ENCODE measurements at places on chromosomes 16 and 17.

DNA sequence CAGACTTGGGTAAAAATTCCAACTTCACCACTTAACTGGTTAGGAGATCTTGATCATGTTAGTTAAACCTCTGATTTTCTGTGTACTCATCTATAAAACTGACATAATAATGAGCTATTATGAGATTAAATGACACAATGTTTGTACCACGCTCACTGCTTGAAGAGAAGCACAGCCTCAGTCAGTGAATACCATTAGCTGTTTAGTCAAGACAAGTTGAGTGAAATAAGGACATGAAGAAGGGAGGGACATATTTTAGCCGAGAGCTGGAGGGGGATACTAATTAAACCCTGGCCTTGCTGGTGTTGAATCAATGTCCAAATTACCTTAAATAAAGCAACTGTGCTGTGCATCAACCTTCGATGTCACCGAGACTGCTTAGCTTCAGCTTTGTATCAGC is 105.1 kb upstream of the TOX3 start:
- DNase-seq = no peak

- no peak for DNase-seq
Measured at GRCh38 chr17:46793541-46793940, 25.0 kb downstream of the WNT3 start.

DNA sequence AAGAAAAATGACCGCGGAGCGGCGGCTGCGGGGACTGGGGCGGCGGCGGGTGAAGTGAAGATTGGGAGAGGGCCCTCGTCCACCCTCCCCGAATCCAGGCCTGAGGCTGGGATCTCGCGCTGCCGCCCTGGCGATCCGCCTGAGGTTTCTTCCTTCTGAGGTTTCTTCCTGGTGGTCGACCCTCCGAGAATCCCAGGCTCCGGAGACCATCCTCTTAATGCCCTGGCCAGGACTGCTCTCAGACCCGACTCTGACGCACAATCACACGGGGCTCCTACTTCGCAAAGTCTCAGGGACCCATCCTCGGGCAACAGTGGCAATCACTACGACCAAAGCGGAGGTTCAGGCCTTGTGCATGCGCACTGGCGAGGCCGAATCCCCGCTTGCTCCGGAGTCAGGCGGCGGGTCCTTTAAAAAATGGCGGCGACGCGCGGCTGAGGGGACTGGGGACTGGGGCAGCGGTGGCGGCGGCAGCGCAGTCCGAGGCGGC is 18.0 kb upstream of the KCNJ18 start:
- DNase-seq = no peak

DNA sequence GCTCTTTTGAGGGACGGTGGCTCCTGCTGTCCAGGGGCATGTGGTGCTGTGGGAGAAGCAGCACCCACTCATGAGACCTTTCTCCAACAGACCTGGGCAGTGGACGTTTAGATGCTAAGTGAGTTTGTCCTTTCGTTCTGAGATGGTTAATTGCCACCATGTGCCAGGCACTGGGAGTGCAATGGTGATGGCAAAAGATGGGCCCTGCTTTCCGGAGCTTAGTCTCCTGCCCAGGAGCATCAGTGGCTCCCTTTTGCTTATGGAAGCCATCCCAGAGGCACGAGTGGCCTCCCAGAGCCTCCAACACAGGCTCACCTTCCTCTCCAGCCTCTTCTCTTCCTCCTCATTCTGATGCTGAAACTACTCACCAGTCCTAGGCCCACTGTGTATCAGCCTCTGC is 28.4 kb downstream of the CASKIN2 start:
- DNase-seq = no peak

GRCh38 chr16:73265935-73266334 is 218.0 kb upstream of the ZFHX3 start:
- no peak for DNase-seq

GRCh38 chr16:20401475-20402016 is 3.0 kb downstream of the PDILT start:
- no peak for DNase-seq

- no peak for DNase-seq
Measured at GRCh38 chr16:4362476-4363135, 9.0 kb upstream of the VASN start.

- no peak for DNase-seq
Measured at GRCh38 chr17:39946551-39947330, 16.1 kb upstream of the GSDMA start.

DNA sequence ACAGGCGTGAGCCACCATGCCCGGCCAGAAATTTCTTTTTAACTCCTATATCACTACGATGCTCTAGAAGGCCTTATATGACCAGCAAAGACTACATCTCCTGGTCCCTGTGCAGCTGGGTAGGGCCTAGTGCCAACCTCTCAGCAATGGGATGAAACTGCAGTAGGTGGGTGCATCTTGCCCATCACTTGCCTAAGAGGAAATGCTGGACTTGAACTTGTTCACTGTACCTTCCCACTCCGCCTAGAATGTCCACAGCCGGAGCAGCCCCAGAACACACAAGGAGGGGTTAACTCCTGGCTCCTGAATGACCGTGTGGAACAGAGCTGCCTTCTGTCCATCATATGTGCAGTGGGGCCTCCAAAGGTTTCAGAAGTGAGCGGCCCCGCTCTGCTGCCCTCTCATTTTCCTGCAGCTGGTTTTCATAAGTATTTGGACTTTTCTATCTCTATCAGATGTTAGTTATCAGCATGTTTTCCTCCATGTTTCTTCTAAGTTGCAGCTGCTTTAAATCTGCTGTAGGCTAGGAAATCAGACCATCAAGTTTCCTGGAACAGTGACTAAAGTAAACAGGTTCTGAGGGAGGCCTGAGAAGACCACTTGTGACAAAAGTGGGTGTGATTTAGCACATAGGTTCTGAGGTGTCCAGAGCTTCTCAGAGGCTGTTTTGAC is 52.5 kb downstream of the WSB1 start:
- no peak for DNase-seq

DNA sequence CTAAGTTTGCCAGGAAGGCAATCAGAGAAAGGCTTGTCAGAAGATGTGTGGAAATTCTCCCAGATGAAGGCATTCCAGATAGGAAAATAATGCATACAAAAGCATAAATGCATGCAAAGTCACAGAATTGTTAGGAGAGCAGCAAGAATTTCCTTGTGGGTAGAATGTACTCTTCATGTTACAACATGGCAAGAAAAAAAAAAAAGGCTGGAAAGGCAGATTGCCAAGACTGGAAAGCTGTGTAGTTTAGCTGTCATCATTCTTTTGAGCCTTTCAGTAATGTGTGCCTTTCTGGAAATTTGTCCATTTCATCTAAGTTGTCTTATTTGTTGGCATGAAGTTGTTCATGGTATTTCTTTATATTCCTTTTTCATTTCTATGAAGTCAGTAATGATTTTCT is 71.0 kb upstream of the EFCAB3 start:
- no peak for DNase-seq

DNA sequence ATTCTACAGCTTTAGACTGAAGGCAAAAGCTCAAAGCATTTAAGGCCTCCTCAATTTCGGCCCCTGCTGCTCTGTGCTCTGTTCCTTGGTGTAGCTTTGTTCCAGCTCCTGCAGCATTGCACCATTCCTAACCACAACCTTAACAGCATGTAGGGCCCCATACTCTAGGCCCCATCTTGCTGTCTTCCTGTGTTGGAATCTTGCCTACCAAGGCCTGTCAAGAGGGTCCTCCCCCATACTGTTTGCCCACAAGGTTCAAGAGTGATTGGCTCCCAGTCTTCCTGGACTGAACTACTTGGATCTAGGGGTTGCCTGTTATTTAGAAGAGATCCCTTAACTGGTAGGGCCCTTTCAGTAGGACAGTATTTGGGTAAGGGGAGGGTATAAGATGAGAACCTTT is 26.8 kb downstream of the TRPV2 start:
- DNase-seq = no peak

- DNase-seq = no peak
Measured at GRCh38 chr17:70288540-70289290, 119.4 kb downstream of the KCNJ2 start.

DNA sequence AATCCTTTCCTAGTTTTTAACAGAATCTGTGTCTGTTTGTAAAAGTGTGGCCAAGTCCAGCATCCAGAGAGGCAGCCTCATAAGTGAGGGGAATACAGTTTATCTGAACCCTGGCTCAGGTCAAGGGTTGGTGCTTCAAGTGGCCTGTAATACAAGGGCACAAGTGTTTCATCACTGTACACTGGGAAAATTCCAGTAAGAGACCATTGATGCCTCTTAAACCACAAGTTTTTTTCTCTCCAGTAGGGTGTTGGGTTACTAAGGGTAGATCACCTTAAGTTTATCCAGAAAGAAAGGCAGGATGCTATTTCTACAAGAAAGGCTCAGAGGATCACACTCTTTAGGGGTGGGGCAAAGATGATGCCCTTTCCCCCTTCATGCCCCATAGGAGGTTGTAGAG is 96.7 kb downstream of the CDYL2 start:
- no peak for DNase-seq

DNA sequence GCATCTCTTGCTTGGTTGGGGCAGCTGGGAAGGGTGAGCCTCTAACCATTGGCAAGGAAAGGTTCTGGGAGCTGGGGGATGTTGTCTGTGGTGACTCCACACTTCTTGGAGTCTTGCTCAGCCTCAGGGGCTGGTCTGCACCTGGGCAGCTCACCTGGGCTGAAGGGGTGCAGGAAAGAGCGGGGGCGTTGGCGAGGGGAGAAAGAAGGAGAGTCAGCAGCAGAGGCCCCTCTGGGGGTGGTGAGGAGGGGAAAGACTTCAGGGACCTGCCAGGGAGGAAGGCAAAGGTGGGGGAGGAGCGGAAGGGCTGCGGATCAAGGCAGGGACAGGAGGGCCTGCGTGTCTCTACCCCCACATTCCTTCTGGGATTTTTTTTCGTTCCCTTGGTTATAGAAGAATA is 47.7 kb downstream of the CCDC42 start:
- DNase-seq = no peak

Data from Panc1 (cell line).